Psoas muscle (tissue), 8 donors: ENCODE measurements at places on chromosomes 16 and 17. TPM values are rescaled to one million over a fixed set of nuclear protein-coding genes. Genes with fewer than 3 reads are reported as not detected.

GRCh38 chr16:56364865-56365264, 60.5 kb downstream of the AMFR start:
- no peaks in the 10 kb centered on the region for H3K27me3 ChIP-seq
- H3K4me3 ChIP-seq: no peak overlapping the region
- no peaks in the 10 kb centered on the region for H3K36me3 ChIP-seq
- DNase-seq: no peak

DNA sequence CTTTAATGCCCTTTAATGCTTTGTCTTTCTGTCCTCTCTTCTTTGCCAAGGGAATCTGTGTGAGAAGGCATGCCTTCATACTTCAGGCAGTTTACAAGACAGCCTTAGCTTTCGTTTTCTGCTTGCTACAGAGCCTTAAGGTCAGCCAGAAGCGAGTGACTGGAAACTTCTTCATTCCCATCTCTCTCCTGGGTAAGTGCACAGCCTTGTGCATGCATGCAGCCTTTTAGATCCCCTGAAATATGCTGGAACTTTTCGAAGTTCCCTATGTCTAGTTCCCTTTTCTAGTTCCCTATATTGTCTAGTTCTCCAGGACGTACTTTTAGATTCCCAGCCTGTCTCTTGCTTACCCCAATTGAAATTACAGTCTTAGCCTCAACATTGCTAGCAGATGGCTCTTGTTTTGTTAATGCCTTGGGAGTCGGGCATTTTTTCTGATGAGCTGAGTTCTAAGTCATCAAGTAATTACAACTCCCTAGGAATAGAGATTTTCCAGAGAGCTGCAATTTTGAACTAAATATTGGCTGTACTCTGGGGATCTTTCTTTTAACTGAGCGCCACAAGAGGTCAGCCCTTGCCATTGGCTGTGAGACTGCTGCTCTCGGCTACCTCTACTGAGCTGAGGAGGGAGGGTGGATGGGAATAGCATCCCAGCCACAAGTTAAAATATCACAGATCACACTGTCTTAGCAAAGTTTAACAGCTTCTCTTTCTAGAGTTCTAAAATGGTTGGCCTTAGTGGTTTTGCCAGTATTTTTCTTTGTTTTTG, 22.7 kb upstream of the PPM1D start:
- H3K27ac ChIP-seq: peak overlapping the region; percentile 55
- peak overlapping the region; percentile 52 for H3K4me3 ChIP-seq
- no peaks in the 10 kb centered on the region for H3K27me3 ChIP-seq
- H3K36me3 ChIP-seq: no peaks in the 10 kb centered on the region
- no peaks in the 10 kb centered on the region for H3K4me1 ChIP-seq

DNA sequence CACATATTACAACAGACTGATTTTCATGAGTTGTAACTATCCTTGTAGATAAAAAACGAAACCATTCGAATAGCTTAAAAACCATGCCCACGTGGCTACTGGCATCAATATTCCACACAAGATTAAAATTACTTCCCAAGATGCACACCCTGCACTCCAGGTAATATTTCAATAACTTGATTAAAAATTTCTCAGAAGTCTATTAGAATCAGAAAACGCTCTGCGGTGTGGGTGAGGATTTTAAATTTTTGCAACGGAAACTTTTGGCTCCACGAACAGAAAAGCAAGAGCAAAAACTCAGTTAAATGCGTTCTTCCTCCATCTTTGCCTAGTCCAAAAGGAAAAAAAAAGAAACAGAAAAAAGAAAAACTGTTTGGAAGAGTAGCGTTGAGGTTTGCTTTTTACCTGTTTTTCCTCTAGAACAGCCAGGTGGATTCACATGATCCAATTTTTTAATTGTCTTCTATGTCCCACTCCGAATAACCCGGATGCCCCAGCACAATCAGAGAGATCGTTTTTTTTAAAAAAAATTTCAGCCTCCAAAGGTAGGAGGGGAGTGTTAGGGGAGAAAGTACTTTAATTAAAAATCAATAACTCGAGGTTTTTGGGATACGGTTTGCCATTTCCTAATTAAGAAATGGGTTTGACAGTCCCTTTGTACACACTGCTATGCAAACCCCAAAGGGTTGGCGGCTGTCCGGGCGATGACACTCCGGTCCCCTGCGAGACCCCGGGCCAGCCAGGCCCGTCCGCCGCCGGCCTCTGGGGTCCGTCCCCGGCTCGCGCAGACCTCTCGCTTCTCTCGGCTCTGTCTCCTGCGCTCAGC, 708 bp upstream of the NFAT5 start:
- no peaks in the 10 kb centered on the region for H3K36me3 ChIP-seq
- no peak for DNase-seq
- peak overlapping the region; percentile 93 for H3K4me3 ChIP-seq
- H3K27ac ChIP-seq: peak overlapping the region; percentile 98
- H3K27me3 ChIP-seq: no peaks in the 10 kb centered on the region

- H3K27me3 ChIP-seq: no peaks in the 10 kb centered on the region
- no peaks in the 10 kb centered on the region for H3K36me3 ChIP-seq
- no peak for DNase-seq
- no peak overlapping the region for H3K27ac ChIP-seq
- H3K4me3 ChIP-seq: no peak overlapping the region
These were observed 176.3 kb downstream of the RPTOR start for GRCh38 chr17:80720610-80721577.

- H3K4me3 ChIP-seq: no peak overlapping the region
- no peaks in the 10 kb centered on the region for H3K4me1 ChIP-seq
- no peak for DNase-seq
These were observed 163.5 kb downstream of the CCT6B start for GRCh38 chr17:34797720-34798119.

DNA sequence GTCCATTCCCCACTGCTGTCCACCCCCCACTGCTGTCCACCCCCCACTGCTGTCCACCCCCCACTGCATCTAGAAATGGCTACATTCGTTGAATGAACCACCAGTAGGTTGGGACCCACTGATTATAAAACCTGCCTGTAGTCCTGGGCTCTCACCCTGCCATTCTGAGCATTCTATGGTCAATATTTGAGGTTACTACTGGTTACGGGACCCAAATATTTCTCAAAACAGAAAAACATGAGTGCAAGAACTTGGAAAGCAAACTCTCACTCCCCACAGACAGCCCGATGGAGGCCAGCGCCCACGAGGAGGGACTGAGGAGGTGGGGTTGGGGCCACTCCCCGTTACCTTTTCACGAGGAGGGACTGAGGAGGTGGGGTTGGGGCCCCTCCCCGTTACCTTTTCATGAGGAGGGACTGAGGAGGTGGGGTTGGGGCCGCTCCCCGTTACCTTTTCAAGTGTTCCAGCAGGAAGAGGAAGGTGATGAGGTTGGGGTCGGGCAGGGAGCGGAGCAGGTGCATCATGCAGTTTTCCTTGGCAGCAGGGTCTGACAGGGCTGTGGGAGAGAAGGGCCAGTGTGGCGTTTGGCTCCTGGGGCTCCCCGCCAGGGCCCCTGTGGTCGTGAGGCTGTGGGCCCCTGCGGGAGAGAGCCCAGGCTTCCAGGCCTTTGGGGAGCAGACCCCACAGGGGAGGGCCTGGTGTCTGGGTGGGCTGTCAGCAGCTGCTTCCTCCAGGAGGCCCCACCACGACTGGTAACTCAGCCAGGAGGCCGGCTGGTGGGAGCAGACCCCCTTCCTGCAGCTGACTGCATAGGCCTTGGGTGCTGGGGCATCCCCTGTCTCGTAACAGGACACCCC, 12.5 kb downstream of the TIMM22 start:
- H3K27me3 ChIP-seq: no peaks in the 10 kb centered on the region
- H3K27ac ChIP-seq: no peak overlapping the region
- DNase-seq: no peak
- no peak overlapping the region for H3K4me3 ChIP-seq
- H3K36me3 ChIP-seq: peaks cover 36% of the 10 kb centered on the region

DNA sequence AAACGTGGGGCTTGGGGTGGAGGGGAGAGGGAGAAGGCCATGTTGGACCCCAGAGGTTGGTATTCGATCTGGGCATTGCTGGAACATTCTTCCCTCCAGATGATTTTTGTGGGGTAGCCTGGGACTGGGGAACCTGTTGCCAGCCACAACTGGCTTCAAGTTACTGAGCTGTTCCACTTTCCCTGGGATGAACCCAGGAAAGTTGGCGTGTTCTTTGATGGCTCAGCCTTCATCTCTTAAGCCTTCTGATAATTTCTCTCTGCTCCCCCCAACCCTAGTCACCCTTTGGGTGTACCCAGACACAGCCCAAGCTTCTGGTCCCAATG, 2.1 kb downstream of the TBX21 start:
- DNase-seq: no peak
- no peaks in the 10 kb centered on the region for H3K36me3 ChIP-seq
- peaks cover 4% of the 10 kb centered on the region for H3K4me1 ChIP-seq
- H3K27me3 ChIP-seq: peaks cover 40% of the 10 kb centered on the region

TBC1D28 gene
- total RNA-seq: not detected
